CD4-positive, alpha-beta T cell treated with Interleukin-4 for 1 hour (primary cell): ENCODE measurements at places on chromosomes 4 and X.

GRCh38 chr4:148980782-148981480, 538.7 kb upstream of the NR3C2 start:
- DNase-seq, result no peak

GRCh38 chrX:110086162-110086915, 83.4 kb downstream of the TMEM164 start:
- DNase-seq, result no peak

DNA sequence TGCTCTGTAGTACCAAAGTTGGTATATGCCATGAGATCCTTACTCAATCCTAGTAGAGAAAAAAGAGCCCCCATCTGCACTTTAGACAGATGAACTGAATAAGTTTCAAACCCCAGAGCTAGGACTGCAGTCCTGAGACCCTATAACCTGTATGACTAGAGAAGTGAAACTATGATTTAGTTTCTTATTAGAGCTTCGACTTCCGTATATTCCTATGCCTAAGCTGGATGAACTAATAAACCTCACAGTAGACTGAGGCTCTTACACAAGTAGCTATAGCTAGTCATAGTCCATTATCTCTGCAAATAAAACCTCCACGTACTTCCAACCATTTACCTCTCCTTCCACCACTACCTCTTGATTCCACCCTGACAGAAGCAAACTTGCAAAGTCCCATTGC, 6.3 kb upstream of the OTUD4 start:
- DNase-seq, result no peak

DNA sequence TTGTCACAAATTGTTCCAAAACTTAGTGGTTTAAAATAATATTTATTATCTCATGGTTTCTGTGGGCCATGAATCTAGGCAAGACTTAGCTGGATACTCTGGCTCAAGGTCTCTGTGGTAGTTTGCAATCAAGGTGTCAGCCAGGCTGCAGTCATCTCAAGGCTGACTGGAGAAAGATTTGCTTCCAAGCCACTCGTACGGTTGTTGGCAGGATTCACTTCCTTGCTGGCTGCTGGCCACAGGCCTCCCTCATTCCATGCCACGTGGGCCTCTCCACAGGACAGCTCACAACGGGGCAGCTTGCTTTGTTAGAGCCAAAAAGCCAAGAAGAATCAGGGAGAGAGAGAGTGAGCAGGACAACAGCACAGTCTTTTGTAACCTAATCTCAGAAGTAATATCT, 101.4 kb downstream of the WWC2 start:
- no peak for DNase-seq

DNA sequence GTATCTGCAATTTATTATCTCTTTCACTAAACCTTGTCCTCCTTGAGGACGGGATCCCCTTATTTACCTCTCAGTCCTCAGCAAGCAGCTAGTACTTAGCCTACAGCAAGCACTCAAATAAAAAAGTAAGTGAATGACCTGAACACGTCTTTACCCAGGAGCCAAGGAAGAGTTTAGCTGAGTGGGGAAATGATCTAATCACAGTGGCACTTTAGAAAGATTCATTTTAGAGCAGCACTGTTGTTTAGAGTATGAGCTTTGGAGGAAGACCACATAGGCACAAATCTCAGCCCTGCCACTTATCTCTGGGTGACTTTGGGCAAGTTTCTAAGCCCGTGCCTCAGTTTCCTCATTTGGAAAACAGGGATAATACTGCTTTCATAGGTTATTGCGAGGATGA, 2.7 kb downstream of the FAM120C start:
- DNase-seq, result no peak

- DNase-seq, result no peak
Observed at GRCh38 chr4:52910115-52910514, 48.0 kb downstream of the RASL11B start.

DNA sequence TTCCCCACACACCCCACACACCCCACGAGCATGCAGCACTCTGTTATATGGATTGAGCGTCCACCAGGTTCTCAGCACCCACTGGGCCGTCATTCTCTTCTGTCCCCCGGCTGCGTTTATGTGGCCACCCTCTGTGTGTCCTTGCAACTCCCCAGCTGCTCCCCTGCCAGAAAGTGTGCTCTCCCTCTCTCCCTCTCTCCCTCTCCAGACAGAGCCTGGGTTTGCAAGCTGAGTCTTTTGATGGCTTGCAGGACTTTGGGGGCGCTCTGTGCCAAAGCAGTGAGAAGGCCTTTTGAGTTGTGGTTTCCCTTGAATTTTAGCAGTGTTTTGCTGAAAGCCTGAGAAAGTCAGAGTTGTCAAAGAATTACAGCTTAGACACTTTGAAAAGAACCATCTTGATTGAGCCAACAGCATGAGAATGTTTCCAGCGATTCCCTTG, 173.5 kb downstream of the DCLK2 start:
- no peak for DNase-seq

DNA sequence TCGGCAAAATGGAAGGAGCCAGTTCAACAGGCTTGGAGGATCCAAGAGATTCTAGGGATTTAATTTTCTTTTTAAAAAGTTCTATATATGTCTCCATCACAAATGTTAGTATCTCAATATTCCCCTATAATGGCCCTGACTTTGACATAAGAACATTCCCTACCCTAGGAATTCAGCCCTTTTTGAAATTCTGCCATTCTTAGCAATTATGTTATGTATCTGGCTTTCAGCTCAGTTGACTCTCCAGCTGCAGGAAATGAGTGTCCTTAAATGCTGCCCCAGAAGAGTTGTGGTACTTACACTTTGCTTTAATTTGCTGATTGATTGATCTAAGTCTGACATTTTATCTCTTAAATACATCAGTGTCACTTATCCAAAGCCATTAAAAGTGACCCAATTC, 1454.3 kb downstream of the FSTL5 start:
- no peak for DNase-seq

GRCh38 chrX:25025615-25026014, 9.8 kb upstream of the ARX start:
- no peak for DNase-seq

DNA sequence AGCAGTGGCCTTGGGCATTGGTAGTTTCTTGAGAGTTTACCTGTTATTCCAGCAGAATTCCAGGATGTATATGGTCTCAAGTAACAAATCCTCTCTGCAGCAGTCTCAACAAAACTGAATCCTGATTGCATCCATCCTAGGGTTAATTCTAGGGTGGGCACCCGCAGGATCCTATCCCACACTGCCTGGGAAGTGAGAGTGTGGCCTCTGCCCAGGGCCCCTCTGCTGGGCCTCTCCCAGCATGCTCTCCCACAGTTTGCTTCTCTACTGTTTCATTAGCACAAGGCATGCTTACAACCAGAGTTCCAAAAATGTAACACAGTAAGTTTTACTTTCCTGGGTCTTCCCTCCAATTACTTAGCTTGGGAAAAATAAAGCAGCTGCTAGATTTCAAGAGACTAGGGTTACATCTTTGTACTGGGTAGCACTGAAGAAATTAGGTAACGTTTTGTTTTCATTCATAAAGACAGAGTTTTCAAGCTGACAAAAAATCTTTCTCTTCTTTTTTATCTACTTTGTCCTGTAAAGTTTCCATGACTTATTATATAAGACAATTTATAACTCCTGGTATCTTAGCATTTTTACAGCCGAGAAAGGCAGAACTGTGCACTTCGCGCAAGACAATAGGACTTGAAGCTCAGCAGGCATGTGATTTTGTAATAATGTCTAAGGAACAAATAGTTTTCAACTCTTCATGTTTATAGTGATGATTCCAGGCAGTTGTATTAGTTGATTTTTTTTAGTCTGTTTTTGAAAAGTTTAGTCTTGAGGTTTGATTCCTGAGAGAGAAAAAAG, 131.2 kb upstream of the PCDH18 start:
- no peak for DNase-seq

GRCh38 chrX:17964871-17965270, 103.8 kb upstream of the RAI2 start:
- no peak for DNase-seq

DNA sequence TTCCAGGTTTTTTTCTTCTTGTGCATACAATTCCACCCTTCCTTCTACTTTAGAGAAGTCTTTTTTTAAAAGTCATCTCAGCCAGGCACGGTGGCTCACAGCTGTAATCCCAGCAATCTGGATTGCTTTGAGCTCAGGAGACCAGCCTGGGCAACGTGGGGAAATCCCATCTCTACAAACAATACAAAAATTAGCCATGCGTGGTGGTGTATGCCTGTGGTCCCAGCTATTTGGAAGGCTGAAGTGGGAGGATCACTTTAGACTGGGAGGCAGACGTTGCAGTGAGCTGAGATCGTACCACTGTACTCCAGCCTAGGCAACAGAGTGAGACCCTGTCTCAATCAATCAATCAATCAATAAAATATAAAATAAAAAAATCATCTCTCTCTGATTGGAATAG, 14.8 kb downstream of the ELOVL6 start:
- DNase-seq, result no peak

GRCh38 chr4:123449362-123449761, 52.8 kb downstream of the SPRY1 start:
- no peak for DNase-seq

DNA sequence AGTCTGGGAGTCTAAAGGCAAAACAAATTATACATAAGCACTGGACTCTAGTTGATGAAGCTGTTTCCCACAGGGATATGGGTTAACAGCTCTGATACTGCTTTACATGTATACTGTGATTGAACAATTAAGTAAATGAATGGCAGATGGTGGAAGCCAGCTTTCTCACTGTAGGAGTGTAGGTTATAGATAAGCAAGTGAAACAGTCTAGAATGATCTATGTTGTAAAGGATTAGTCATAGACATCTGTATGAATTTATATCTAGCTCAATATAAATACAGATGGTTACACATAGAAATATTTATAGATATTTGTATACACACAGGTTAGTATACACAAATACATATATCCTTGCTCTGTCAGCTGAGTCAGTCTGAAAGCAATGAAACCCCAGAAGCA, 276.1 kb downstream of the PPARGC1A start:
- no peak for DNase-seq
